ENCODE measurements at places on chromosomes 3 and 15. TPM values are rescaled to one million over a fixed set of nuclear protein-coding genes. Genes with fewer than 3 reads are reported as not detected.

- DNase-seq, result no peak
Measured at GRCh38 chr15:62439543-62440016, 274.5 kb upstream of the C2CD4B start.

- DNase-seq, result no peak
Measured at GRCh38 chr3:125028657-125029056, 27.1 kb downstream of the HEG1 start.

The OSTN gene
- total RNA-seq, result not detected

DNA sequence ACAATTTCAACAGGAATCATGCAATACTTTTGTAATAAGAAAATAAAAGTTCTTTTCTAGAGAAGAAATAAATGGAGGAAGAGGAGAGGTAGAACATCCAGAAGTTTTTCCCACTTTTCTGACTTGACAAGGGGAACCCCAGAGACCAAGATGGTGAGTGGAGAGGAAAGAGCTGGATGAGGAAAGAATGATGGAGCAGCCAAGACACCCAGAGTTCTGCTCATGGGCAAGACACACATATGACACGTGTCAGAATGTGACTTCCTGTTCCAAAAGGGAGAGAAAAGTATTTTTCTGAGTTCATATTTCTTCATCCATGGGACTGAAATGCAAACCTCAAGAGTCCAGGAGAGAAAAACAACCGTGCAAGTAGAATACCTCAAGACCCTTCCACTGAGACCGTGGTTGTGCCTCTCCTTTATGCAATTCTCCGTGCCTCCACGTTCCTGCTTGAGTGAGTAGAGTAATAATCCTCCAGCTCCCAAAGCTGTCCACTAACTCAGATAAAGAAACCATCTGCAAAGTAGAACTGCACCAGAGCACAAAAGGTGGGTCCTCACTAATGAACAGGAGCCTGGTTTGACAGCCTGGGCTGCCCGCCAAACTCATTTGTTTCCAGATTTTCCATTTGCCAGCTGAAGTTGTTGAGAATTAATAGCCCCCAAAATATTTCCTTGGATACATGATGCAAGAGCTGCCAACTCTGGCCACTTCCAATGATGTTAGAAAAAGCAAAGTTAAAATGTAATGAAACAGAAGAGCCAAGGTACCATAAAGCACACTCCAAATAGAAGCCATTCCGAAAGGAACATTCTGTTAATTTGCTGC lies 272.6 kb upstream of the IGF1R start:
- no peak for DNase-seq

All from WTC11 (cell line).